ENCODE measurements at places on chromosomes 3 and 15.

- DNase-seq: peak; percentile 36
Observed at GRCh38 chr3:14508966-14509795, 31.0 kb downstream of the GRIP2 start.

DNA sequence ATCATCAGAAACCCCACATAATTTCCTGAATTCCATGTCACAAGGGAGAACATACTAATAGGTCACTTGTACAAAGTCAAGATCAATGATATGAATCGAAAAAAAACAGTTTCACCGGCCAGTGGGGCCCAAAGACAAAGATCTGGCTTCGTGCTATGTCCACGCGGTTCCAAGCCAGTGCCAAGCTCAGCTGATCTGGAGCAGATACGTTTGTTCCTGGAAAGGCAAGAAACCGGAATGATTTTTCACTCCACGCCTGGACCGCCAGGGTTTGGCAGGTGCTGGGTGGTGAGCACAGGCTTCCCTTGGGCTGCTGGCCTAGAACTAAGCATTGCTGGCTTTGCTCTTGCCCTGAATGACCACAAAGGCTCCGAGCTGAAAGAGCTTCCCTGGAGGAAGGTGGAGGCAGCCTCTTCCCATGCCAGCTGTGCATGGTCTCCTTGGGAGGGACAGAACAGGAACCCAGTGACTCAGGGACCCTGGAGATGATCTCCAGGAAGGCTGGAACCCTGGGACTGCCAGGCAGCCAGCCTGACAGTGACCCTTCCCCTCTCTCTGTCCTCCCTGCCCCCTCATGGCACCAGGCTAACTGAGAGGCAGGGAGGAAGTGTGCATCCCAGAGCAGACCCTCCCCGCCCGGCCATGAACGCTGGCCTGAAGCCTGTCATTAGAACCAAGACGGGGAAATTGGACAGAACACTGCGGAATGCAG, 40.9 kb downstream of the TRPM1 start:
- no peak for DNase-seq

DNA sequence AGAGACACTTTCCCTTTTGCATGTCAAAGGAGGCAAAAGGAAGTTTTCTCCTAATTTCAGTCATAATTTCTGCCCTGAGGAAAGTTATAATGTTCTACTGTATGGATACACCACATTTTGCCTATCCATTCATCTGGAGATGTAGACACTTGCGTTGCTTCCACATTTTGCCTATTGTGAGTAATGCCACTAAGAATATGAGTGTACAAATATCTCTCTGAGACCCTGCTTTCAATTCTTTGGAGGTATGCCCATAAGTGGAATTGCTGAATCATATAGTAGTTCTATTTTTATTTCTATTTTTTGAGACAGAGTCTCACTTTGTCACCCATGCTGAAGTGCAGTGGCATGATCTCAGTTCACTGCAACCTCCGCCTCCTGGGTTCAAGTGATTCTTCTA, 3.6 kb upstream of the CD276 start:
- DNase-seq: no peak

DNA sequence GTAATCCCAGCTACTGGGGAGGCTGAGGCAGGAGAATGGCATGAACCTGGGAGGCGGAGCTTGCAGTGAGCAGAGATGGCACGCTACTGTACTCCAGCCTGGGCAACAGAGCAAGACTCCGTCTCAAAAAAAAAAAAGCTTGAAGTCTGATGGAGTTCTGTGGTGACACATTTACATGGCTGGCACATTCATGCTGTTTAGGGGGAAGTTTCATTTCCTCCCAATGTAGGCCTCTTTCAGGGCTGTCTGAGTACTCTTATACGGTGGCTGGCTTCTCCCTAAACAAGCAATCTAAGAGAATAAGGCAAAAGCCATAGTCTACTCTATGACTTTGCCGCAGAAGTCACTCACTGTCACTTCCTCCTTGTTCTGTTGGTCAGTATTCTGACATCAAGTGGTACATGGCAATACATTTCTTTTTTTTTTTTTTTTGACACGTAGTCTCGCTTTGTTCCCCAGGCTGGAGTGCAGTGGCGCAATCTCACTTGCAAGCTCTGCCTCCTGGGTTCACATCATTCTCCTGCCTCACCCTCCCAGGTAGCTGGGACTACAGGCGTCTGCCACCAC, 41.2 kb downstream of the OIP5 start:
- no peak for DNase-seq

DNA sequence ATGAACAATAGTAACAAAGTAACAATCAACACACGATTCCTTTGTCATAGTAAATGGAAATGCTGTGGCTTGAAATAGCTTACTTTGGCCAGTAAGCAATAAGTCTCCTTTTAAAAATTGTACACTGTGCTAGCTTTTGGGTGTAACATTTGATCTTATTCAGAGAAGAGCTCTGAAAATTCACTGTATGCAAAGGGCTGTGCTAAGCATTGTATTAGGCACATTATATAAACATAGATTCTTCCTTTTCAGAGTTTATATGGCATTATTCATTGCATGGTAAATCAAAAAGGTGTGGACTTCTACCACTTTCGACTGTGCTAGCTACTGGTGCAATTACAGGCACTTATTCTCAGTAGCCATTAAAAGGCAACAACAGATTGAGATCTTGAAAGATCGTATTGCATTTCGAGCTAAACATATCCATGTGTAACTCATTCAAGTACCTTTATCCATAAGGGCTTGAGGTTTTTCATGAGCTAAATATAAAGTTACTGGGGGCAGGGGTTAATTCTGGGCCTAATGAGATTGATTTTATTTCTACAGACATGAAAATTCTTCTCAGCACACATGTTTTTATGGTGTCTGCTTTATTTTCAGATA, 246.8 kb downstream of the NR1D2 start:
- peak; percentile 16 for DNase-seq

GRCh38 chr3:40229963-40230362, 79.5 kb upstream of the EIF1B start:
- no peak for DNase-seq

DNA sequence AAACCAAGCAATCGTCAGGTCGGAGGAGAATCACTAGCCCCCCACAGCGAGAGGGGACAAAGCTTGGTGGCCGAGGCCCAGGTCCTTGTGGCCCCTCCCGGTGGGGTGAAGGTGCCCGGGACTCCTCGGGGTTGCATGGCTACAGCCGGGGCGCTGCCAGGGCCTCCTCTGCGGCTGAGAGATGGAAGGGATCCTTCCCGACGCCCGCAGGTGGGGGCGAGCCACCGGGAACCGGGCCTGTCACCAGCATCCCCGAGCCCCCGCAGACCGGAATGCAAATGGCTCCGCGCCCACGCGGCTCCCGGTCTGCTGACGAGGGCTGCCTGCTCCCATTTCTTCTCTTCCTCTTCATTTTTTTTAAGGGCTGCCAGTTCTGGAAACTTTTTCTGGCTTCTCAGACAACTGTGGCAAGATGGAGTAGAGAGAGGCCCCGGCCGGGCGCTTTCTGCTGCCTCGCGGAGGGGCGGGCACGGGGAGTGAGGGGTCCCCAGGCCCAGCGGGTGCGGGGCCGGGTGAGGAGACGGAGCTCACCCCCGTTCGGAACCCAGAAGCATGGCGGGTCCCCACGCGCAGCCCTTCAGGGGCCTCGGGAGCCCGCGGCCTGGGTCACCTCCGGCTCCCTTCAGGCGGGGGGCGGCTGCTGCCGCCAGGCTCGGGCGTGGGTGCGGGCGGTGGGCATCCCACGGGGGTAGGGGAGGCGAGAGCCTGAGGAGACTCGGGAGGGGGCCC, 27.5 kb downstream of the MELTF start:
- DNase-seq: no peak

- DNase-seq: no peak
Observed at GRCh38 chr3:105534491-105534890, 167.8 kb downstream of the ALCAM start.

DNA sequence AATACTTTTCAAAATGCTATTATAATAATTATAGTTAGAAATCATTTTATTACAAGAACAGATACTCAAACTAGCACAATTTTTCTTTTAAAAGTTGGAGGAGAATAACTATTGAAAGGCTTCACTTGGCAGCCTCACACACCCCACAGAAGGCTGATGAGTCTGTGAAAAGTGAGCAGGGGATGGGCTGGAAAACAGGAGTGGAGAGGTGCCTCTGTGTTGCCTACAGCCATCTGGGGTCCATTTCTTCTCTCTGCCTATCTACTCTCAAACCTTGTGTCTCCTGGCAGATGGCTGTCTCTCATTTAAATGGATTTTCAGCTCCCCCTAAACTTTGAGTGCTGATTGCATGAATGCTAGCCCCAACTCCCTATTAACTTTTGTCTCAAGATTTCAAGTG, 230.8 kb downstream of the CLSTN2 start:
- DNase-seq: no peak

DNA sequence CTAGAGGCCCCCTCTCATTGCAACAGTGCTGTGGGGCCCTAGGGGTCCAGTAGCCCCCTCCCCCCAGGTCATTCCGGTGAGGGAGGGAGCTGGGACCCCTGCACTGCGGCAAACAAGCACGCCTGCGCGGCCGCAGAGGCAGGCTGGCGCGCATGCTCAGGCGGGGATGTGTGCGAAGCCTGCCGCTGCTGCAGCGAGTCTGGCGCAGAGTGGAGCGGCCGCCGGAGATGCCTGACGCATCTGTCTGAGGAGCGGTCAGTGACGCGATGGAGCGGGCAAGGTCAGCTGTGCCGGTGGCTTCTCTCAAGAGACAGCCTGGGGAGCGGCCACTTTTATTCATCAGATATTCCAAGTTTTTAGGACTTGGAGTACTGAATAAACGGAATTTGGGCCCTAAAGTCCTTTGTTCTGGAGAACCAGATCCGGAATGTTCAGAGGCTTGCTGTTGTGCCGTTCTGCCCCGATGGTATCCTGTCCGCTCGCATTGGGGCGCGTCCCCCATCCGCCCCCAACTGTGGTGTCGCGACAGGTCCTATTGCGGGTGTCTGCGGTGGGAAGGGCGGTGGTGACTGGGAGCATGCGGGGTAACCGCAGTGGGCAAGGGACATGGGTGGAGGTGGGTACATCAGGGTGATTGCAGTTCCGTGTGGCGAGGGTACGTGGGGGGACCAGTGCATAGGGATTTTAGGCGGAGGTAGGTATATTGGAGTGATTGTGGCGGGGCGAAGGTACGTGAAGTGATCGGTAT, at the start of the genes SNRPN and SNURF:
SNRPN (plus strand) TSS at position 205 of the 748 bp plus-strand sequence. CDS start 19,467 bp downstream, outside the sequence.
SNURF (plus strand) TSS at position 205 of the 748 bp plus-strand sequence; CDS start at position 267, 62 bp downstream.
- peak; percentile 15 for DNase-seq

- peak; percentile 11 for DNase-seq
Observed at GRCh38 chr15:101657968-101658784, 6.0 kb upstream of the TM2D3 start.

GRCh38 chr3:160707187-160707794, 30.3 kb downstream of the ARL14 start:
- DNase-seq: peak; percentile 64

- DNase-seq: no peak
Observed at GRCh38 chr3:38950581-38950980, 101.2 kb downstream of the SCN11A start.

- DNase-seq: no peak
Observed at GRCh38 chr3:90016555-90016954, 909.1 kb downstream of the EPHA3 start.

Data from NCI-H1436 (cell line).